ENCODE measurements at places on chromosomes 3 and 15.

DNA sequence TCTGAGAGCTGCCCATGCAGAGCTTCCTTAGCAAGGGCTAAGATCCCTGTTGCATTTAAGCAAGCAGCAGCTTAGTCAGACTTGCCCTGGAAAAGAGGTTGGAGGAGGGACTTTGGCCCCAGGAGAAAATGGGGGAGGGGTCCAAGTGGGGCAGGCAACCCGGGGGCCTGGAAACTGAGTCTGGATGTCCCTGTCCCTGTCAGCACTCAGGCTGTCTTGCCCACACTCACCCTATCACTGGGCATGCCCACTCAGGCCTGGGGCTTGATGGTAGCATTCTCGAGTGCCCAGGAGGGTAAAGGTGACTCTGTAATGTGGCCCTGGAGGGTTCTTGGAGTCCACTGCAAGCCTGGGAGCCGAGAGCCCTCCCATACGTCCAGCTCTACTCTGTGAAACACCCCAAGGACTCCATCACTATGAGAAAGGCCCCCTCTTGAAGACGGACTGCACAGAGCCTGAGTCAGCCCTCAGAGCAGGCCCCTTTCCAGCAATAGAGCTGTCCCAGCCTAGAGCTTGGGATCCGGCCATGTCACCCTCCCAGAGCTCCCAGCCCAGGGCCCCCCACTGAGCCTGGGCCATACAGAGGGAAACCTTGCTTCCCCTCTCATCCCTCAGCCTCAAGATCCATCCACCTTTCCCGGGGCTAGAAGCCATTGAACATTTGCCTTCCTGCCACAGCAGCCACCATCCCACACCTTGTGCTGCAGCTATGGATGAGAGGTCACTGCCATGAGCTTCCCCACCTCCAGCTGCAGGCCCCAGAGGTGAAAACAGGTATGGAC, 13.4 kb downstream of the MYL3 start:
- no peak for DNase-seq

GRCh38 chr3:32275506-32275905, 37.0 kb downstream of the CMTM8 start:
- no peak for DNase-seq

DNA sequence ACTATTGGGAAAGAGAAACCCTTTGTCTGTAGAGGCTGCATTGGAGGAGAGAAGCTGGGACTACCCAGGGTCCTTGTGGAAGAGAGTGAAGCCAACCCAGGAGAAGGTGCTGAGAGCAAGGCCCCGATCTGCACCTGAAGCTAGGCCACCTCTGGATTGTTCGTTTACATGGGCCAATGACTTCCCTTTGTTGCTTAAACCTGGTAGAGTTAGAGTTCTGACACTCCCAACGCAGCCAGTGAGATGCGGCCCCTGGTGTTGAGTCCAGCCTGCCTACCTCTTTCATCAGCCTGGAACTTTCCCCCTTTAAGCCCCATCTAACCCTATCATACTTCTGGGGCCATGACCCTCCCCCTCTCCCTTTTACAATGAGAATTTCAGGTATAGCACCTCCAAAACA, 30.8 kb downstream of the CCDC13 start:
- DNase-seq: no peak

DNA sequence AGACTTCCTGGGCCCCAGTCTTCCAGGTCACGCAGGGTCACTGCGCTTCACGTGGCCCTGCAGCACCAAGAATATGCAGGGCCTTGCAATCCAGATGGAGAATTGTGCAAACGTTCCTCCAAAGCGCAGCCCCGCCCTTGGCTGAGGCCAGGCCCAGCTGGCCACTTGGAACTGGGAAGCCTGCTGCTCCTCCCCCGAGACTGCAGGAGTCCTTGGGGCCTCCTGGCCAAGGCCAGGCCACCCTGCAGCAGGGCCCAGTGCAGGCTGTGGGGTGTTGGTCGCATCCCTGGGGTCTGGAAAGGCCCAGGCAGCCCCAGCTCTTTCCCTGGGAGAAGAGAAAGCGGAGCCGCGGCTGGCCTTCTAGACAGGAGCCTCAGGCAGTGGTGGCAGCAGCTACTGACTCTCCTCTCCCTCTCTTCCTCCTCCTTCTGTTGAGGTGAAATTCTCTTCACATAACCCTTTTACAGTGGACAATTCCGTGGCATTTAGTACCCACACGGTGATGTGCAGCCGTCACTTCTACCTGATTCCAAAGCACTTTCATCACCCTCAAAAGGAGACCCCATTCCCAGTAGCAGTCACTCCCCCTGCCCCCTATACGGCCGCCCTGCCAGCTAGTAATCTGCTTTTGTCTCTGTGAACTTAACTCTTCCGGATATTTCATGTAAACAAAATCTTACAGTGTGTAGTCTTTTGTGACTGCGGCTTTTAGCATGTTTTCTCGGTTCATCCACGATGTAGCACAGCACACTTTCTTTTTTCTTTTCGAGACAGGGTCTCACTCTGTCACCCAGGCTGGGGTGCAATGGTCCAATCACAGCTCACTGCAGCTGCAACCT, 103.9 kb downstream of the TMEM266 start:
- no peak for DNase-seq

DNA sequence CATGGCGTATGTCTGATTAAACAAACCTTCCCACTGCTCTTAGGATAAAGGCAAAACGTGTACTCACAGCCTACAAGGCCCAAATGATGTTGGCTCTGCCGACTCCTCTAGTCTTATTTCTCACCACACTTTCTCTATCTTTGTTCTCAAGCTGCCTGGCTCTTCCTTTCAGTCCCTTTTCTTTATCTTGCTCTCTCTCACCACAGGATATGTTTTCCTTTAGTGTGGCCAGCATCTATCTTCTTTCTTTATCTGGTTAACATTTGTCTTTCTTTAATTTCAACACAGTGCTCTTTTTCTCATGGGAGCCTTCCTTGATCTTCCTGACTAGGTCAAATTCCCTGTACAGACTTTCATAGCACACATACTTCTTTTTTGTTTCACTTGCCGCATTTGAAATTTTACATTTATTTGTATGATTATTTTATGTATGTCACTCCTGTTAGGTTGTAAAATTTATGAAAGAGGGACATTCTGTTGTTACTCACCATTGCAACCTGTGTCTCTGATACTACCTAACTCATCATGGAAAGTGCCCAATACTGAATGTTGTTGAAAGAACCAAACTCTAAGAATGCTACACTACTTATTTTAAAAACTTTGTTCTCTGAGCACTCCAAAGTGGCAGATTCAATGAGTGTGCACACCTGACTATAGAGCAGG, 328.9 kb upstream of the CBLB start:
- peak; percentile 19 for DNase-seq

GRCh38 chr15:85980946-85981345, 98.7 kb upstream of the AGBL1 start:
- no peak for DNase-seq

- DNase-seq: no peak
Observed at GRCh38 chr3:28300345-28300962, 48.1 kb upstream of the ZCWPW2 start.

DNA sequence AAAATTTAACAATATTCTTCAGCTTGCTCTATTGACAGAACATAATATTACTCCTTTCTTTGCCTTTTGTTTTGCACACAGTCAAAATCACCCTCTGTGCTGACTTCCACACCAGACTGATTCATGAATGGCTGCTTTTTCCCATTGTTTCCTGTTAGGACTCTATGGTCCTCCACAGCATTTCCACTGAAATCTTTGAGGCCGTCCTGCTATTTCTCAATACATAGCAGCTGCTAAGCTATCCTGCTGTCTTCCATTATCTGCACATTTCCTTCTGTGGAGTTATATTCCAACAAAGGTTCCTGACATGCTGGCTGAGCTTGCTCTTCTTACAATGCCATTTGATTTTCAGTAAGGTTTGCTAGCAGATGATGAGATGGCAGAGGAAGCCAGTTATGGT, 153.3 kb downstream of the EPHA3 start:
- no peak for DNase-seq

GRCh38 chr3:32249184-32249782, 10.8 kb downstream of the CMTM8 start:
- DNase-seq: peak; percentile 34

DNA sequence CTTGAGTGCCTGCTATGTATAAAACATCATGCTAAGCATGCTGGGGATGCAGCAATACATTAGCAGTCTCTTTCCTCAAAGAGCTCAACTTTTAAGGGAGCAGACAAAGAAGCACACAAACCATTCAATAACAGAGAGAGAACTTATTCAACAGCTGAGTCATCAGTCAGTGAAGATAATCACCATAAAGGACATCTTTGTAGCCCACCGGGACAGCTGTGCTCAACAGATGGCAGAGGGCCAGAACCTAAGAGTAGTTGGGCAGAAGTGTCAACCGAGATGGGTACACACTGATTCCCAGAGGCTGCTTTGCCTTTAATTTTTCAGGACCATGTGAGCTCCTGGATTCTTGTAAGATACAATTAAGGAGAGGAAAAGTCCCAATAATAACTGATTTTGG, 4.2 kb upstream of the RAB8B start:
- peak; percentile 40 for DNase-seq

GRCh38 chr15:61750271-61751084, 309.8 kb downstream of the VPS13C start:
- DNase-seq: no peak

GRCh38 chr3:130900959-130901358, 7.1 kb downstream of the ATP2C1 start:
- no peak for DNase-seq

DNA sequence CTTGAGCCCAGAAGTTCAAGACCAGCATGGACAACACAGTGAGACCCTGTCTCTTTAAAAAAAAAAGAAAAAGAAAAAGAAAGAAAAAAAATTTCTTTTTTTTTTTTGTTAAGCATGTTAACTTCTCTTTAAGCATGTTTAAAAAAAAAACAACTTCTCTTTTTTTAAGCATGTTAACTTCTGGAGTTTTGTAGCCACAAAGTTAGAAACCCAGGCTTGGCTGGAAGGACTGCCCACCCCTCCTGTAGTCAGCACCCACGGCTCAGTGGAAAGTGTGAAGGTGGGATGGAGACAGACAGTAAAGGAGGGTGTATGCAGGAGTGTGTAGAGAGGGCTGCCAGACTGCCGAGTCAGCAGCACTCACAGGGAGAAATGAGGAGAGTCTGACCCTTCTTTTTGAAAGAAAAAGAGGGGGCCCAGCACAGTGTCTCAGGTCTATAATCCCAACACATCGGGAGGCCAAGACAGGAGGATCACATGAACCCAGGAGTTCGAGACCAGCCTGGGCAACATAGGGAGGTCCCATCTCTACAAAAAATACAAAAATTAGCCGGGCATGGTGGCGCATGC, 33.2 kb downstream of the GOLGA8S start:
- no peak for DNase-seq

- DNase-seq: no peak
Observed at GRCh38 chr3:42691816-42692666, 6.7 kb downstream of the KLHL40 start.

- DNase-seq: no peak
Observed at GRCh38 chr3:69741032-69741767, 1.9 kb downstream of the MITF start.

DNA sequence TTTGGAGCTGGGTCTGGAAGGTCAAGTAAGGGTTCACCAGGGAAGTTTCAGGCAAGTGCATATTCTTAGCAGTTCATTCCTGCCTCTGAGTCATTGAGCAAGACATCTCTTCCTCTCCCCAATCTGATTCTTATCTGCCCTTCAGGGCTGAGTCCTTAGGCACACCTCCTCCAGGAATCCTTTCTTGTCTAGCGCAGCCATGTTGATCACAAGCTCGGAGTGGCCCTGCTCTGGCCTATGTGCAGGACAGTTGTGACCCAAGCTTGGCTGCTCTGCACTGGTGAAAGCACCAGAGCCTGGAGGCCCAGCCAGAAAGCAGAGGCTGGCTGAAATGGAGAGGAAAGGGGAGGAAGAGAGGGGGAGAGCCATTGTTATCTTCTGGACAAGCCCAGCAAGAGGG, 30.9 kb upstream of the MRPS22 start:
- peak; percentile 9 for DNase-seq

GRCh38 chr3:70974747-70975146, 608.8 kb downstream of the FOXP1 start:
- no peak for DNase-seq

All from hematopoietic multipotent progenitor cell treated with erythropoietin and hydrocortisone succinate and interleukin-3 and kit ligand, for 8 days (in vitro differentiated cells).